CD8-positive, alpha-beta memory T cell (primary cell): ENCODE measurements at places on chromosomes 6 and 20. TPM values are rescaled to one million over a fixed set of nuclear protein-coding genes. Genes with fewer than 3 reads are reported as not detected.

CLVS2 gene
- total RNA-seq = not detected

SIRPB2 gene
- not detected for total RNA-seq

TFAP2A gene
- total RNA-seq = not detected

GABRR1 gene
- total RNA-seq = not detected

IL20RA gene
- not detected for total RNA-seq

HEBP2 gene
- total RNA-seq = 27.2 TPM

TCP11 gene
- not detected for total RNA-seq

TMEM74B gene
- total RNA-seq = not detected

TRIM40 gene
- not detected for total RNA-seq

ZNF341 gene
- 4.5 TPM for total RNA-seq

IFT52 gene
- 21.3 TPM for total RNA-seq

SLC2A10 gene
- not detected for total RNA-seq

EFHC1 gene
- total RNA-seq = 5.1 TPM

CALHM5 gene
- not detected for total RNA-seq

WFDC2 gene
- 0.55 TPM for total RNA-seq

IRAK1BP1 gene
- total RNA-seq = 2.9 TPM
